ENCODE measurements at places on chromosomes 3 and 15.

- no peak for DNase-seq
Observed at GRCh38 chr15:63708126-63708772, 111.1 kb downstream of the FBXL22 start.

DNA sequence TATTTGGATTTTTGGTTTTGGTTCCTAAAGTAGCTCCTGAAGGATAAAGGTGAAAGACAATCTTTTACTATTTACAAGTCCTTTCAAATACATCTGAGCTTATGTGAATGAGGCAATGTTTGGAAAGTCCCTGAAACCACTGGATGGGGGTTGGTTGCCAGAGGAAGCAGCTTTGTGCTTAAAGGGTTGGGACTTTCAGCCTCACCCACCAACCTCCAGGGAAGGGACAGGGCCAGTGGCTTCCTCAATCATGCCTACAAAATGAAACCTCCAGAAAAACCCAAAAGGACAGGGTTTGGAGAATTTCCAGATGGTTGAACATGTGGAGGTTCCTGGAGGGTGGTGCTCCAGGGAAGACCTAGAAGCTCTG lies 20.9 kb upstream of the ABHD17C start:
- DNase-seq, result no peak

DNA sequence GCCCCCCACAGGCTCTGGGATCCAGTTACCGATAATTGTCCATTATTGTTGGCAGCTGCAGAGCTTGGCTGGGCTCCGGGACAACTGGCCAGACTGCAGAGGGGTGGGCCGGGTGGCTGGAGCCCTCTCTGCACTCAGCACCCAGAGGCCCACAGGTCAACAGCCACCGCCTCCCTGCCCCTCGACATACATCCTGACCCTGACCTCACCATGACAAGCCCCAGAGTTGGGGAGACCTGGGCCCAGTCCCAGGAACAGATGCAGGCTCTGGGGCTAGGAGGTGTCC lies 22.4 kb downstream of the PTH1R start:
- DNase-seq, result no peak

DNA sequence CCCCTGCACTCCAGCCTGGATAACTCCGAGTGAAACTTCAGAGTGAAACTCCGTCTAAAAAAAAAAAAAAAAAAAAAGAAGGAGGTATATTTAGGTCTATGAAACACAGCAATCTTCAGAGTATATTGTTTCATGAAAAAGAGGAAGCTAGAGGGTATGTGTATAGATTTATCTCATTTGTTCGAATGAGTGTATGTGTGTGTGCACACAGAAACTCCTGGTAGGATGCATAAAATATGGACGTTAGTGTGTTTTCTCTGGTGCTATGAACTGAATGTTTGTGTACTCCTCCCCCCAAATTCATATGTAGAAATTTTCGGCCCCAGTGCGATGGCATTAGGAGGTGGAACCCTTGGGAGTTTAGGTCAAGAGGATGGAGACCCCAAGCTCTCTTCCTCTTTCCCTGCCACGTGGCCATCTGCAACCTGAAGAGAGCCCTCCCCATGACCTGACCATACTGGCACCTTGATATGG lies 98.6 kb upstream of the KLF13 start:
- DNase-seq, result no peak

- no peak for DNase-seq
Observed at GRCh38 chr3:135905058-135905724, 60.3 kb upstream of the PPP2R3A start.

GRCh38 chr3:144663456-144664436 lies 692.1 kb downstream of the DIPK2A start:
- no peak for DNase-seq

- DNase-seq, result no peak
Observed at GRCh38 chr3:140848666-140849065, 93.0 kb upstream of the SLC25A36 start.

GRCh38 chr15:90188914-90189748 lies 12.0 kb upstream of the SEMA4B start:
- DNase-seq, result no peak

DNA sequence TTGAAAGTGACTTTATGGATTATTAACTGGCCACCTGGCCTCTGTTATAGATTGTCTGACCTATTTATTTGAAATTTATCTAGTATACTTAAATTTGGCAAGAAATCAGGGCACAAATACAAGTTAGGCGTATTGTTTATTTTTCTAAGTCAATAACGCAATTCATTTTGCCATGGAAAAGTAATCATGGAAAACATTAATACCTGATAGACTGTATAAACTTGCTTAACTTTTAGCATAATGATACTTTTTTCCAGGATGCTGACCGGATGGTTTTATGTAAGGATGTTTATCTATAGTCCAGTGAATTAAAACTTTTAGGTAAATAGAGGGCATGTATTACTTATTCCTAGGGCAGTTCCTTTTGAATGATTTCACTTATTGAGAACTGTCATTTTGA lies 20.2 kb downstream of the FNDC3B start:
- DNase-seq, result no peak

GRCh38 chr3:122557356-122557755 lies 6.7 kb downstream of the PARP9 start:
- DNase-seq, result no peak

DNA sequence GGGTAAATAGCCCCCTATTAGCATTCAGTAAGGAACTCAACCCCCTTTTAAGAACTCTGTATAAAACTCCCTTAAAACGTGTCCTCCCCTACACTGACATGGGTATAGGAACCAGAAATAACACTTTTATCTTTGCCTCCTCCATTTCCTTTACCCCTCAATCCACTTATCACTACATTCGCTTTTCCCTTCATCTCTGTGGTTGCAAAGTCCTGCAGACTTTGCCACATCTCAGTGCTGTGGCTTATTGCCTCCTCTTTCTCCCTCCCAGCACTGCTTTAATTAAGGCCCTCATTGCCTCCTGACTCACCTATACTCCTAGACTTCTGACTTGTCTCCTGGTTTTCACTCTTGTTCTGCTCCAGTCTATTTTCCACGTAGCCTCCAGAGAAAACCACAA lies 94.3 kb upstream of the GADL1 start:
- no peak for DNase-seq

DNA sequence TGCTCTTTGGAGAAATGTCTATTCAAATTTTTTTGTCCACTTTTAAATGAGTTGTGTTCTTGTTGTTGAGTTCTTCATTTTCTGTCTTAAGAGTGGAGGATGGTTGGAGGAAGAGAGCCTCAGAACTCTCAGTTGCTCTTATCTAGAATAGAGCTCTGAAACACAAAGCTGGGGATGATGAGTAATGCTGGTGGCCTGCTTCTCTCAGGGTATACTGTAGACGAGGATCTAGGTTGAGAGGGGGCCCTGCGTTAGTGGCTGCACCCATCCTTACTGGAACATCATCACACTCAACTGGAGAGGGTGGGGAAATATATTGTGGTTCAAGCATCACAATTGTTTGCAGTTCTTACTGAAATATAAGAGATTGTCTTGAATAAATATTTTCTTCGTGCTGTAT lies 1.8 kb downstream of the SPTSSB start:
- DNase-seq, result no peak

GRCh38 chr15:85318732-85319076 lies 61.7 kb upstream of the AKAP13 start:
- no peak for DNase-seq

GRCh38 chr3:40309925-40310695 lies 603 bp downstream of the EIF1B start:
- DNase-seq, result no peak

DNA sequence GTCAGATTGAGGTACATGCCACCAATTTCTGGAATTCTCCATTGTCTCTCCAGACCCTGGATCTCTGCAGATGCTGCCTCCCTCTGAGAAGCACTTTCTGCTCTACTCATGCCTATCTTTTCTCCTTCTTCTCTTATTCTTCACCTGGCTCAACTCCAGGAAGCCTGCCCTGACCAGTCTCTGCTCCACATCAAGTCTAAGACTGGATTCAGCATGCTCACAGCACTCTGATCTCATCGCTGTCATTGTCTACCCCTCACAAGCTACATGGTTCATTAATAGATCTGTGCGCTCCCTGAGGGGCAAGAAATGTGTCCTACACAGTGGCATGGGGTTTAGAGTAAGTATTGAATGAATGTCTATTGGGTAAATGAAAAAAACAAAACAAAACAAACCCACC lies 38.7 kb downstream of the CCR4 start:
- no peak for DNase-seq

DNA sequence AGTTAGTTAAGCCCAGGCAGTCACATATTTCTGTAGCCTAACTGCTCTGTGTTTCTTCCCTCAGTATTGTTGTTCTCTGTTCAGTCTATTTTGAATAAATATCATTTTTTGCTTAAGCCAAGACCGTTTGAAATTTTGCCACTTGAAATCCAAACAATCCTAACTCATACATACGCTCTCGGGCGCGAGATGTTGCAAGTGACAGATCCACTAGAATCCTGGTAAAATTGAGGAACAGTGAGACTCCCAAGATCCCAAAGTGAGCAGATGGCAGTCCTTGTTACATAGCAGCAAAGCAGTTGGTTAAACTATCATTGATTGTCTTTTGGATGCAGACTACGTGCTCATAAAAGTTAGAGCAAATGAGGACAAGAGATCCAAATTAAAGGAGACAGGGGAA lies 625.4 kb downstream of the TBL1XR1 start:
- no peak for DNase-seq

DNA sequence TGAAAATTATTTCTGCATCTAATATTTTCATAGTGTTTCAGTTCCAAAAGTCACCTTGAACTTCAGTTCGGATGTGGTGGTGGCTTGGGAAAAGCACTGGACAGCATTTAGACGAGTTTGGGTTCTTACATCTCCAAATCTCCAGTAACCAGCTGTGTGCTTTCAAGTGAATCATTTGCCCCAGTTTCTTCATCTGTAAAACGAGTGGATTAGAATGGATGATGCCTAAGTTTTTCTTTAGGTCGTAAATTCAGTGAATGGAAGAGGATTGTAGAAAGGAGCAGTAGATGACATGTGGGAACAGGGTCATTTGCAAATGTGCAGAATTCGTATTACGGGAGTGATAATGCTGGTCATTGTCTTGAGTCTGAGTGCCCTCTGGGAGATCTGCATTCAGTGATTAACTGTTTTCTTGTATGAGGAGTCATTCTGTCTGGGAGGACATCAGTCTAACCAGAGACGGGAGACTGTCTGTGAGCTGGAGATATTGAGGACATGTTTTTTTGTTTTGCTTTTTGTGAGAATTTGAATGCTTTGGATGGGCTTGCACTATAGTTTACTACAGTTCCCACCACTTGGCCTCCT lies 641.6 kb upstream of the TBL1XR1 start:
- DNase-seq, result no peak

GRCh38 chr15:52224211-52224610 lies 33.0 kb upstream of the GNB5 start:
- DNase-seq, result no peak

DNA sequence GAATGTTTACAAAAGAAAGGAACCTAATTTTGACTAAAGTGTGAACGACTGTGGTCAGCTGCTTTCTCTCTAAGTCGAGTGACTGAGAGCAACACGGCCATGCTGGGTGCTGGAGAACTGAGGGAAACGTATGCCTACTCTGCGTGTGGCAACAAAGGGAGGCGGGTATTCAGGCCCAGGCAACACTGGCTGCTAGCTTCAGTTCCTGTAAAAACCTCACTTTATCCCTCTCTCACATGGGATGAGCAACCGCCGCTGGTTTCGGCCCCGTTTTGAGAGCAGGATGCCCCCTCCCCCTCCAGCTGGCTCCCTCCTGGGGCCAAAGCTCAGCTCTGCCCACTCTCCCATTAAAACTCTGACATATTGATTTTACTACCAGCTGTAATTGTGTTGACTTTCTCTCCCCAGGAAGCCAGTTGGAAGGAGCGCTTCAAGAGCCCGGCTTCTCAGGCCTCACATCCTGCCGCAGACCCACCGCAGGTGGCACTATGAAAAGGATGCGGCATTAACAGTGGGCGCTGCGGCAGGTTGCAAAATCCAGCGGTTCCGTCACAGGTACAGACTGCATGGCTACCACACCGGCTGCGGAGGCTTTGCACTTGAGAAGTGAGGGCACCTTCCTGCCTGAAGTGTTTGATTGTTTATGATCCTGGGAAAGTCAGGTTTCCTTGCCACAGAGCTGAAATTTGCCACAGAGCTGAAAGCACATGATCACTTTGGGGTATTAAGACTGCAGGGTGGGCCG lies 12.7 kb downstream of the PLXND1 start:
- no peak for DNase-seq

- no peak for DNase-seq
Observed at GRCh38 chr15:91294795-91295194, 194.7 kb downstream of the SV2B start.

GRCh38 chr3:179309225-179310078 lies 13.4 kb upstream of the ZNF639 start:
- DNase-seq, result no peak

GRCh38 chr3:64462203-64462602 lies 225.6 kb downstream of the ADAMTS9 start:
- peak; percentile 62 for DNase-seq

DNA sequence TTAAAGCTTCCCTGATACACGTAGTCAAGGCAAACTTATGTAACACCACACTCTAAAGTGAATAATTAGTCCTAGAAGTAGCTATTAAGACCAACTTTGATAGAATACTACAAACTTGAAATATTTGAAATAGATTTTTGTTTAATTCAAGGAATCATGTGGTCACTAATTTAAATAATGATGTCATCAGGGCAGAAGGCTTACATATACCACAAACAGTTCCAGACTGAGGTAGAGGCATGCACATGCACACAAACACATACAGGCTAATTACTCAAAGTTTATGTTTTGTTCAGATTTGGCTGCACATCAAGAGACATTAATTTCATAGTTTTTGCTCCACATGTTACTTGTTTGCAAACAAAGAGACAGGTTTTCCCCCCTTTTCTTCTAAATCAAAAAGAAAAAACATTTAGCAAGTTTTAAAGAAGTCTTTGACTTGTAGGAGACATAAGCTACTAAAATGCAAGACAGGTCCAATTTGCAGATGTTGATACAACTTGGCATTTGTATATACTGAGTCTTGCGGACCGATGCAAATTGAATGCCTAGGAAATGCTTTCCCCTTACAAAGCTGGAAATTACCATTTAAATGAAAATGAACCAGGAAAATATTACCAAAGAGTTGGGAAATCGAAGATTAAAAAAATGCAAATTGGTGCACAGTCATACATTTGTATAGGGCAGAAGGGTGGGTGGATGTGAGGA lies 594.8 kb downstream of the MAGI1 start:
- DNase-seq, result no peak
